T-cell (primary cell): ENCODE measurements at places on chromosomes 6 and 20.

DNA sequence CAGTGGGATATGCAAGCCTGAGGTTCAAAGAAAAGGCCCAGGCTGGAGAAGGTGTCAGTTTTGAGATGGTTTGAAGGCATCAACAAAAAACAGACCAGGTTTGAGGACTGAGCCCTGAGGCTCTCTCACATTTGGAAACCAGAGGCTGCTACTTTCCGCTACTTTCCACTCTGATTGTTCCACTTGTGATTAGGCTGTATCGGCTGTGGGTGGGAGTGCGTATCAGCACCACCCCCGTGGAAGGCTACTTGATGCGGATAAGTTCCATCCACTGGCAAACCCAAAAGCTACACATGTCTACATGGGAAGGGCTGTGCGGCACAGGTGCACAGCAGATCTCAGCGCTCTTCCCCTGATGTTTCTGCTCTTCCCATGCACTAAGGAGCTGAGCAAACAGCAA is 198.7 kb downstream of the GMPR start:
- H3K27me3 ChIP-seq, result no peaks in the 10 kb centered on the region
- no peak for DNase-seq
- peaks cover 14% of the 10 kb centered on the region for H3K4me1 ChIP-seq
- H3K27ac ChIP-seq, result peak overlapping the region; percentile 74
- no peak overlapping the region for H3K4me3 ChIP-seq

DNA sequence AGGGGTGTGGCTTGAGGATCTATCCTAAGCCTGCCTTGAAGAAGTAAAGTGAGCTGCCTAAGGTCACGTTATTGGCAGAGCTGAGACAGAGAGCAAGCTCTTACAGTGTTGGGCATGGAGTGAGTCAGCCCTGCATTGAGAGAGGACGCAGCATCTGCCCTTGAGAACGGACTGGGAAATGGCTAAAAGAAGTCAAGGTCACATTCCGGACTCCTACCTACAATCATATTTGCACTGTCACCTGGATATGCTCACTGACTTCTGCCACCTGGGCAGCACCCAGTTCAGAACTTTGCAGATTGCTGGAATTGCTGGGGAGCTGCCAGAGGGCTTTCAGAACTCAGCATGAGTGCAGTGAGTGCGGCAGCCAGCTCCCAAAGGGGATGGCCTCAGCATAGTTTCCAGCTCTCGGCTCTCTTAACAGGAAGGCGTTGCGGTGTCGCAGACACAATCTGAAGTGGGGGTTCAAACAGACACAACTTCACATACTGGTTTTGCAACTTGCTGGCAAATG is 199.3 kb upstream of the SGK1 start:
- no peak overlapping the region for H3K4me3 ChIP-seq
- DNase-seq, result no peak
- H3K4me1 ChIP-seq, result peaks cover 26% of the 10 kb centered on the region
- H3K27ac ChIP-seq, result no peak overlapping the region
- no peaks in the 10 kb centered on the region for H3K36me3 ChIP-seq
- no peaks in the 10 kb centered on the region for H3K27me3 ChIP-seq

GRCh38 chr6:104603108-104603745 is 256.5 kb downstream of the HACE1 start:
- no peak overlapping the region for H3K27ac ChIP-seq
- no peaks in the 10 kb centered on the region for H3K27me3 ChIP-seq
- no peak overlapping the region for H3K4me3 ChIP-seq
- no peak for DNase-seq
- H3K4me1 ChIP-seq, result no peaks in the 10 kb centered on the region

DNA sequence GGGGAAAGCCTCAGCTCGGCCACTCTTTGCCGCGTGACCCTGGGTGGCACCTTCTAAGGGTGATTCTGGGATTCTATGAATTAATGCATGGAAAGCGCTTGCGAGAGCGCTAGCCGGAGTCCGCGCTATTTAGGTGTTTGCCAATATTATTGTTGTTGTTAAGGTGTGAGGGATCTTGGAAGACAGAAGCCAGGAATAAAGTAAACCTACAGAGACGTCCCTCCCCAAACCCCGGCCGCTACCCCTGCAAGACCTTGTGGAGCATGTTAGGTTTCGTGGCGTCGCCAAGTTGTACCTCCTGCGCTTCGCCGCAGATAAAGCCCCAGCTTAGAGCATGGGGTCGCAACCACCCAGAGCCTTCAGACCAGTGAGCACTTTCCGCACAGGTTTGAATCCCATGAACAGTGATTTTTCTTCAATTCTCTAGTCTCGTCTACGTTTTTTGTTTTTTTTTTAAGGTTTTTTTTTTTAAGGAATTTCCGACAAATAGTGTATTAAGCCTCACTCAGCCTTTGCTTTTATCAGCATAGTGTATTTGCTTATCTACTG is 16.9 kb upstream of the ZSCAN9 start:
- peak overlapping the region; percentile 53 for H3K4me3 ChIP-seq
- peaks cover 2% of the 10 kb centered on the region for H3K4me1 ChIP-seq
- no peaks in the 10 kb centered on the region for H3K36me3 ChIP-seq
- peaks cover 48% of the 10 kb centered on the region for H3K27me3 ChIP-seq
- no peak for DNase-seq
- H3K27ac ChIP-seq, result no peak overlapping the region

- no peaks in the 10 kb centered on the region for H3K27me3 ChIP-seq
- H3K27ac ChIP-seq, result no peak overlapping the region
- H3K4me1 ChIP-seq, result no peaks in the 10 kb centered on the region
- no peaks in the 10 kb centered on the region for H3K36me3 ChIP-seq
- no peak overlapping the region for H3K4me3 ChIP-seq
These were observed 250.9 kb downstream of the LRFN2 start for GRCh38 chr6:40336296-40336695.

DNA sequence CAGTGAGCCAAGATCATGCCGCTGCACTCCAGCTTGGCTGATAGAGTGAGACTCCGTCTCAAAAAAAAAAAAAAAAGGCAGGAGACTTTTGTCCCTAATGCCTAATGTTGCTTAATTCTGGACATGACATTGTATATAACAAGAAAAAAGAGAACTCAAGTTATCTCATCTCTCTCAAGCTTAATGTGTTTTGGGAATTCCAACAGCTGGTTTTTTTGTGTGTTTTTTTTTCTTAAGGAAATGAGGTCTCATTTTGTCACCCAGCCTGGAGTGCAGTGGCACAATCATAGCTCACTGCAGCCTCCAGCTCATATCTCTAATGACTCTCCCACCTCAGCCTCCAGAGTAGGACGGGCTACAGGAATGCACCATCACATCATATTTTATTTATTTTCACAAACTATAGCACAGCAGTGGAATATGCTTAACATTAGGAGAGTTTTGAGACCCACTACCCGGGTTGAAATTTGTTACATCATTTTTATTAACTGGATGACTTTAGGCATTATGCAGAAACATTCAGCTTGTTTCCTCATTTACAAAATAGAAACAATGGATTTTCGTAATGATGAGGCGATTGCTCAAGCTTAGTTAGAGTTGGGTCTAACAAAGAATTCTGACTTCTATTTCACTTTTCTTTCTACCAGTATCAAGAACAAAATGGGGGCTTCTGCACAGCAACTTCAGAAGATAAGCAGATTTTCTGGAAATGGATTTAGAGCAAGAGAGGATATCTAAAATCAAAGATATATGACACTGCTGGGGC is 104.1 kb upstream of the BTN3A2 start:
- no peak for DNase-seq
- H3K4me1 ChIP-seq, result no peaks in the 10 kb centered on the region
- no peak overlapping the region for H3K27ac ChIP-seq
- no peaks in the 10 kb centered on the region for H3K27me3 ChIP-seq
- H3K36me3 ChIP-seq, result no peaks in the 10 kb centered on the region
- H3K4me3 ChIP-seq, result no peak overlapping the region

DNA sequence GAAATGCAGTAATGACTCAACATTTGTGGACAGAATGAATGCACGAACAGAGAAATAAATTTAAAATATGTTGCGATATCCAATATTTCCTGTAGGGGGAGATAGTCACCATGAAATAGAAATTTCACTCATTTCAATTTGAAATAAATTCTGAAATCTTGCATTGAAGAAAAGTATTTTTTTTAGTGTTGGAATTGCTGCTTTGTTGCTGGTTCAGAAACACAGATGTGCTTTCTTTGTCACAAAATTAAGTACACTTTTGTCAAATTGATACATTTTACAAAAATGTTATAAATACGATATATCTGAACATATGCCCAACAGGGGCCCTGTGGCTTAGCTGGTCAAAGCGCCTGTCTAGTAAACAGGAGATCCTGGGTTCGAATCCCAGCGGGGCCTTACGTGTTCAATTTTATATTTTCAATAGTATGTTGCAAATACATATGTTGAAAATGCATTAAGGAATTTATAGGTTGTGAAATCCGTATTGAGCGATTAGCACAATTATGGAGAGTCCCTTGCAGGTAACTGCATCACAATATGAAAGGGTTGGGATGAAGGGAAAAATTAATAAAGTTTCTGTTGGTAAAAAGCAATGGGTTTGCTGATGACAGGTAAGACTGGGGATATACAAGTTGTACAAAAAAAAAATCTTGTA is 85.4 kb upstream of the PRSS16 start:
- no peak for DNase-seq
- H3K27ac ChIP-seq, result no peak overlapping the region
- no peak overlapping the region for H3K4me3 ChIP-seq
- peaks cover 9% of the 10 kb centered on the region for H3K4me1 ChIP-seq
- H3K36me3 ChIP-seq, result no peaks in the 10 kb centered on the region

- DNase-seq, result no peak
- H3K36me3 ChIP-seq, result no peaks in the 10 kb centered on the region
- H3K4me1 ChIP-seq, result no peaks in the 10 kb centered on the region
- H3K27ac ChIP-seq, result no peak overlapping the region
These were observed 171.4 kb upstream of the RSPO3 start for GRCh38 chr6:126947070-126947469.

DNA sequence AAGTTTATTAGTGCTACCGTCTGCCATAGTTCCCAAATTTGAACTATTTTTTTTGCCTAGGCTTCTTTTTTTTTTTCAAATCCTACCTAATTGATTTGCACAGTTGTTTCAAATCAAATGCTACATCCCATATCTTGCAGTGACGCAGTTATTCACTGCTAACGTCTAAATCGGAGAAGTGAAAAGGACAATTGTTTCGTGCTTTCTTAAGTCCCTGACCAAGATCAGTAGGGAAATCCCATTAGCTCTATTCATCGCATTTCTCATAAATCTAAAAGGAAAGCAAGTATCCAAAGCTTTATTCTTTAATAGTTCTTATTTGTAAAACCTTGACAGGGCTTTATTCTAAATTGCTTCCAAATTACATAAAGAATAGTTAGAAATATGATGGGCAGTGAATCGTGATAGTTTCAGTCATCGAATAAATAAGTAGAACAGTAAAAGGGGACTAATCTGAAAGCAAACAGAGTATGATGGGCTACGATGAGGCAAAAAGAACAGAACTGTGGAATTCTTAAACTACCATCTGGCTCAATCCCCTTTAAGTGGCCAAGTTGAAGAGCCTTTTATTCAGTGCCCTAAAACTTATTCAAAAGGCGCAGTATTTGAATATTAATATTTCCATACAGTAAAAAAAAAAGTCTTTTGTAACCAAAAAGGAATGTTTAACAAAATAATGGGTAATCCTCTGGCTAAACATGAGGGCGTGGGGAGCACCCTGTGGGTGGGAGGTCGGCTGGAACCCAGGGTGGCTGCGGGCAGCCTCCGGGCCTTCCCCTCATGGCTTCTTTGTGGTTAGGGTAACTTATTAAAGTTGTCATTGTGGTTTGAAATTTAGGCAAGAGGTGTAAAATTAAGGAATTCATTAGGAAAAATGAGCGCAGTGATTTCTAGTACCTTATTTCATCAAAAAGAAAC is 3.0 kb upstream of the ARID1B start:
- no peaks in the 10 kb centered on the region for H3K36me3 ChIP-seq
- DNase-seq, result no peak
- H3K27ac ChIP-seq, result no peak overlapping the region
- H3K27me3 ChIP-seq, result no peaks in the 10 kb centered on the region
- peaks cover 13% of the 10 kb centered on the region for H3K4me1 ChIP-seq
- H3K4me3 ChIP-seq, result no peak overlapping the region

- H3K36me3 ChIP-seq, result no peaks in the 10 kb centered on the region
- H3K4me3 ChIP-seq, result no peak overlapping the region
- H3K4me1 ChIP-seq, result no peaks in the 10 kb centered on the region
These were observed 129.4 kb downstream of the TRIM27 start for GRCh38 chr6:28794175-28795002.

- peak overlapping the region; percentile 18 for H3K27ac ChIP-seq
- peaks cover 16% of the 10 kb centered on the region for H3K36me3 ChIP-seq
- H3K4me3 ChIP-seq, result no peak overlapping the region
- no peaks in the 10 kb centered on the region for H3K27me3 ChIP-seq
These were observed 42.0 kb downstream of the CDS2 start for GRCh38 chr20:5168651-5169396.

GRCh38 chr6:156563714-156564113 is 213.5 kb upstream of the ARID1B start:
- H3K36me3 ChIP-seq, result no peaks in the 10 kb centered on the region
- H3K4me3 ChIP-seq, result no peak overlapping the region
- no peaks in the 10 kb centered on the region for H3K27me3 ChIP-seq
- no peak for DNase-seq

GRCh38 chr6:50847890-50848594 is 29.4 kb downstream of the TFAP2B start:
- H3K27me3 ChIP-seq, result peaks cover 25% of the 10 kb centered on the region
- no peak for DNase-seq
- no peak overlapping the region for H3K27ac ChIP-seq
- no peak overlapping the region for H3K4me3 ChIP-seq
- H3K36me3 ChIP-seq, result no peaks in the 10 kb centered on the region
- H3K4me1 ChIP-seq, result no peaks in the 10 kb centered on the region

- no peak overlapping the region for H3K4me3 ChIP-seq
- no peak for DNase-seq
- H3K4me1 ChIP-seq, result no peaks in the 10 kb centered on the region
- no peaks in the 10 kb centered on the region for H3K36me3 ChIP-seq
- H3K27me3 ChIP-seq, result no peaks in the 10 kb centered on the region
- no peak overlapping the region for H3K27ac ChIP-seq
These were observed 81.0 kb downstream of the COL9A1 start for GRCh38 chr6:70221715-70222438.

GRCh38 chr20:32515631-32516101 is 69.5 kb downstream of the NOL4L start:
- H3K27me3 ChIP-seq, result no peaks in the 10 kb centered on the region
- no peak overlapping the region for H3K4me3 ChIP-seq
- H3K4me1 ChIP-seq, result peaks cover 23% of the 10 kb centered on the region
- H3K36me3 ChIP-seq, result peaks cover 67% of the 10 kb centered on the region
- DNase-seq, result no peak

DNA sequence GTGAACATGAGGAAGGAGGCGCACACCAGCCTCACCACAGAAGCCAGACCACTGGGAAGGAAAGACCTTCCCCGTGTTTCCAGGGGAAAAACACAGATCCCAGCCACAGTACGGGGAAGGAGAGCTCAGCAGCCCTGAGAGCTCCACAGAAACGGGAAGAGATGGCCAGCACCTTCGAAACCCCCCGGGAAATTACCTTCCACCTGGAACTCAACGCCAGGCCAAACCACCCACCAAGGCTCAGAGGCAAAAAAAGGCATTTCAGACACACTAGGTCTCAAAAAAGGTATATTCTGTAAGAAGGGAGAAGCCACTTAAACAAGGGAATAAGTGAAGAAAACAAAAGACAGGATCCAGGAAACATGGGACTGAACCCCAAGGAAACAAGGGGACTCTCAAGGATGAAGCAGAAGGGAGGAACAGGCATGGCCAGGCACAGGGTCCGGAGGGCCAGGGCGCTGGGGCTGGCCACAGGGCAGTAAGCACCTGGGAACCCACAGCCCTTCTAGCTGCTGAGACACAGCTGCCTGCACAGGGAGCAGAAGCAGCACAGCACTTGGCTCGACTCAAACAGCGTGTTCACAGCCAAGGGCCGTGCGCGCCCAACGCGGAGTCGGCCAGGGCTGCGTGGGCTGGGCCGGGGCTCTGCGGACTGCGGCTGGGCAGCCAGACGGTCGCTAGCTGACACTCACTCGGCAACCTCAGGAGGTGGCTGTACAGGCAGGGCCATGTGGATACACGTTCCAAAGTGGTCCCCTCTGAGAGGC is 44.6 kb downstream of the TAF4 start:
- no peak overlapping the region for H3K4me3 ChIP-seq
- no peaks in the 10 kb centered on the region for H3K27me3 ChIP-seq
- no peaks in the 10 kb centered on the region for H3K36me3 ChIP-seq
- no peaks in the 10 kb centered on the region for H3K4me1 ChIP-seq
- H3K27ac ChIP-seq, result no peak overlapping the region
